Right forelimb (tissue), 1 donor: ENCODE measurements at places on chromosomes 7 and 10.

- DNase-seq: no peak
These were observed 29.5 kb upstream of the DNAAF5 start for GRCh38 chr7:696812-697551.

DNA sequence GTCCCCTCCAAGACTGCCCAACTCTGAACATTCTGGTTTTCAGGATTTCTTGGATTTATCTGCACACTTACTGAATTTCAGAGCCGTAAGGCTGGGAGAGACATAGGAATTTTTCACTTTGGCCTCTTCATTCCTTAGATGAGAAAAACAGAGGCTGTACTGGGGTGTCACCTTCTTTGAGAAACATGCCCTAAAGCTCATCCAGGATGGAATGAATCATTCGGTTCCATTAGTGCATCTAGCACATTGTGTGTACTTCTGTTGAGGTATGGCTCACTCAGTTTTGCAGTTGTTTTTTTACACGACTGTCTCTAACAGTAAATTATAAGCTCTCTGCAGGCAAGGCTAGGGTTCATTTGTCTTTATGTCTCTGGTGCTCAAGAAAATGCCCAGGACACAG, 383.4 kb downstream of the GATA3 start:
- no peak for DNase-seq

- no peak for DNase-seq
These were observed 31.2 kb downstream of the SPOCK2 start for GRCh38 chr10:72056932-72057751.

GRCh38 chr7:121078701-121079227, 90.3 kb downstream of the CPED1 start:
- no peak for DNase-seq

GRCh38 chr10:13472359-13472758, 56.5 kb downstream of the BEND7 start:
- DNase-seq: no peak
